ENCODE measurements at places on chromosomes 1 and 21. TPM values are rescaled to one million over a fixed set of nuclear protein-coding genes. Genes with fewer than 3 reads are reported as not detected.

WNT3A gene
- not detected for total RNA-seq

WDR4 gene
- 13.2 TPM for total RNA-seq

RXRG gene
- total RNA-seq: 53.3 TPM

DNA sequence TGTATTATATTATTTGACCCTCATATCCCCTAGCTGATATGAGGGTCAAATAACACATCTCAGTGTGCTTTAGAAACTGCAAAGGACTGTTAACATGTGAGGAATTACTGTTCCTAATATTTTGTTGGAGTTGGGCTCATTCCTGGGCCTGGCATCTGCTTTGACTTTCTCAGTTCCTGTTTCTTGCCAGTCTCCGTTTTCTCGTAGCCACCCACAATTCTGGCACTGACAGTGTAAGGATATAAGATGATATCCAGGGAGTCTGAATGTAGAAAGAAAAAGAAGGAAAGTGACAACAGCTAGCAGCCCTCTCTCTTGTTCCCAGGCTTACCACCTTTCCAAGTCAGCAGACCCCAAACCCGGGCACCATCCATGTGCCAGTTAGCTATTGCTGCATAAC, 54.4 kb upstream of the SCMH1 start:
- no peak for DNase-seq

GRCh38 chr1:77347646-77348045, 65.8 kb downstream of the AK5 start:
- peak; percentile 8 for DNase-seq

- no peak for DNase-seq
These were observed 38.5 kb downstream of the PYHIN1 start for GRCh38 chr1:158969855-158970254.

- peak; percentile 32 for DNase-seq
These were observed 1660.8 kb downstream of the PLA2G4A start for GRCh38 chr1:188489336-188490112.

DNA sequence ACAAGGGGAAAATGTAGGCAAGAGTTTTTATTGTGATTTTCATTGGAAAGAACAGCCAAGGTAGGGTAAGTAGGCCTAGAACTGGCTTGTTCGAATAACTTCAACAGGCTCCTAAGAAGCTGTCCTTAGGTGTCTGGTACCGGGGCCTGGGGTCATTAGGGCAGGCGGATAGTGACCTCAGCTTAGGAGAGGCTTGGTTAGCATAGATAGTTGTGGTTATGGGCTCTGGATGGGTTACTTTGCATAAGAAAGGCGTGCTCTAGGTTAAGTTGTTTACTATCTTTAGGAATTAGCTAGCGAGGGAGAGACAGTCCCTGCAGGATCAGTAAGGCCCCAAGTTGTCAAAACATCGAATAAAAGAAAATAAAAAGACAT, 20.7 kb upstream of the HPCAL4 start:
- no peak for DNase-seq

DNA sequence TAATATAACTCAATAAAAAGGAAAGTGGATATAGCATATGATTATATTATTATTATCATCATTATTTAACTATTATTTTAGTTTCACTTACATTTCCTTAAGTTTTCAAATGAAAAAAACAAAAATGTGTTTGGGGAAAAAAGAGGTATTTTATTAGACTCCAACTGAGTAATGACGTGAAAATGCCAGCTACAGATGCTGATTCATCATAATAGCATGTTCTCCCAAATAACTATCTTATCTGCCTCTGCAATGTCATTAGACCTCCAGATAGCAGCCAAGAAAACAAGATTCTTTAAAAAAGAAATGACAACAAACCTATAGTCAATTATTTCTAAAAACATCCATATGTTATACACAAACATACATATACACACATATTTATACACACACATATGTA, 1071.9 kb upstream of the TMPRSS15 start:
- no peak for DNase-seq

DNA sequence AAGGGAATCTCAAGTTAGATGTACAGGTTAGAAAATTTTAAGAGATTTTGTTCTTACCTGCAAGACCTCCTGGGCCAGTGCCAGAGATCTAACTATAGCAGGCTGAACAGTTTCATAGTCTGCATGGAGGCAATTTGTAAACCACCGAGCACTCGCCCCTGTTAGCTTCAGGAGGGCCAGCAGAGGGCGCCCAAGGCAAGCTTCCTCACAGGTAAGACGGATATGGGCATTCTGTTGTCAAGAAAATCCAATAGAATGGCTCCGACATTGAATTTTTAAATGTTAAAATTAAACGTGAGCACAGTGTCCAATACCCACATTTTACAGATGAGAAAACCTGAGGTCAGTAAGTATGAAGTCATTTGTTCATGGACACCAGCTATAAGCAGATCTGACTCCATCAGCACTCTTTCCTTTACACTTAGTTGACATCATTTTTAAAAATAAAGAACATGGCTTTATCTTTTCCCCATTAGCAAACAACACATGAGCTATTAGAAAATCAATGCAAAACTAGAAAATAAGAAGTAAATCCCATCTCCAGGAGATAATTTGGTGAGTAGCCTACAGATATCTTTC, 2.2 kb downstream of the REG4 start:
- peak; percentile 80 for DNase-seq

GRCh38 chr1:23910144-23910543, 3.0 kb downstream of the CNR2 start:
- DNase-seq: no peak

GRCh38 chr21:30793581-30794314, 19.3 kb downstream of the KRTAP8-1 start:
- no peak for DNase-seq

DNA sequence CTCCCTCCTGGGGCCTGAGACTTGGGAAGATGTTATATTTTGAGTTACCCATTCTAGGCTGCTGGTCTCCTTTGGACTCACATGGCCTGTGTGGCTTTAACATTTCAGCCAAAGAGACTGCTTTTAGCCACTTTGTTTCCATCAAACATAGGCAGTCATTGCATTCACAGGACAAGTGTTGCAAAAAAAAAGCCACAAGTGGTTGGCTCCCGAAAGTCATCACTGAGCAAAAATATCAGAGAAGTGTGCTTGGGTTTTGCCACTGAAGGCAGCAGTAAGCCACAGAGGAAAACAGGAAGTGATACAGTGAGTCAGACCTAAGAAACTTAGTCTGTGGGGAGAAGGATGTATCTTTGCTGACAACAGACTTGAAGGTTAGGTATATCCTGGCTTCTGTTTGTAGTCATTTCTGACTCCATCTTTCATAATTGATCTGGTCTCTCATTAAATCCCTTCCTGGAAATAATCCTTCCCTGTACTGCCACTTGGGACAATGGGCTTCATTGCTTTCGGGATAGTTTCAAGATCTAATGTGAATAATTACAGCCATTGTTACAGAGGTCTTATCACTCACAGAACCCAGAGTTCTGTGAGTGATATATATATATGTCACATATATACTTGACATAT, 80.9 kb downstream of the COLGALT2 start:
- DNase-seq: peak; percentile 69

- DNase-seq: no peak
These were observed 50.9 kb downstream of the MEGF6 start for GRCh38 chr1:3560251-3560871.

DNA sequence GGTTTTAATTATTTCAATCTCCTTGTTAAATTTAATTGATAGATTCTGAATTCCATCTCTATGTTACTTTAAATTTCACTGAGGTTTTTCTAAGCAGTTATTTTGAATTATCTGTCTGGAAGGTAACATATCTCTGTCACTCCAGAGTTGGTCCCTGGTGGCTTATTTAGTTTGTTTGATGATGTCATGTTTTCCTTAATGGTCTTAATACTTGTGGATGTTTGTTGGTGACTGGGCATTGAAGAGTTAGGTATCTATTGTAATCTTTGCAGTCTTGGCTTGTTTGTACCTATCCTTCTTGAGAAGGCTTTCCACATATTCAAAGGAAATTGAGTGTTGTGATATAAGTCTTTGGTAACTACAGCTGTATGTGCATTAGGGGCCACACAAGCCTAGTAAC, 810.0 kb upstream of the NEGR1 start:
- DNase-seq: no peak
